ENCODE measurements at places on chromosomes 13 and 19. TPM values are rescaled to one million over a fixed set of nuclear protein-coding genes. Genes with fewer than 3 reads are reported as not detected.
A peak's percentile ranks its signal among the peaks of the same experiment; 100 is the strongest.

RRAS gene
- 97.6 TPM for total RNA-seq

DNA sequence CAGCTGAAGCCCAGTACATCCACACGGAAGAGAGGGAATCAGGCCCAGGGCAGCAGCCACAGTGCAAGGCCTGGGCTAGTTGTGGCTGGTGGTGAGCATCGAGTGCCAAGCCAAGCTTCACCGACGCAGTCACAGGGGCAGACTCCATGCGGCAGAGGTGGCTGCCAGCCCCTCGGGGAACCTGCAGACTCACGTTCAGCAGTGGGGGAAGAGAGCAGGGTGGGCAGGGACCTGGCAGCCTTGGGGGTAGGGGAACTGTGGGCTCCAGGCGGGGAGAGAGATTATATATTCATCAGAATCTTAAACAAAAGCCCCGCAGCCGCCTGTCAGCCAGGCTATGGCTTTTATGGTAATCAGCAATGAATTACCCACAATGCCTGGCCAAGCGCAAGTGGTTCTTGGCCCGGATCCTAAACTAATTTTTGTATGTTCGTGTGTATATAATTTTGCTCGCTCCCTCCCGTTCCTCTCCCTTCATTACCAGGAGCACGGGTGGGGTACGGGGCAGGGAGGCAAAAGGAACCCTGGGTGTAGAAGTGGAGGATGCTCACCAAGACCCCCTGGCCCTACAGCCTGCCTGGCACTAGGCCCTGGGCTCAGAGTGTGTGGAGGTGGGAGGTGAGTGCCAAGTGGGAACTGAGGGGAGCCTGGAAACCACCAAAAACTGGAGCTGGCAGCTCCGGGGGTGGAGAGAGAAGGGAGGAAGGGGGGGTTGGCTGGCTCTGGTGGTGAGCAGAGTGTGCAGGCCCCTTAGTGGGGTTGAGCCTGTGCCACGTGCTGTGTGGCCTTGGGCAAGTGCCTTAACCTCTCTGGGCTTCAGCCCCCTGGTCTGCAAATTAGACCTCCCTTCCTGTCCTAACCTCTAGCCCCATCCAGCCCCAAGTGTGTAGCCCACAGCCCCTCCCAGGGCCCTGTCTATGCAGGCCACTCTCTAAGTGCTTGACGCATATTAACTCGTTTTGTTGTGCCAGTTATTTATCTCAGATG is 31.9 kb downstream of the PTPRS start:
- H3K27ac ChIP-seq, result peak overlapping the region; percentile 71

CEACAM7 gene
- total RNA-seq, result 26.3 TPM

NCAN gene
- not detected for total RNA-seq

N4BP2L2 gene
- total RNA-seq, result 160 TPM

- no peaks in the 10 kb centered on the region for H3K36me3 ChIP-seq
- H3K27me3 ChIP-seq, result no peaks in the 10 kb centered on the region
- H3K4me1 ChIP-seq, result no peaks in the 10 kb centered on the region
- no peak overlapping the region for H3K27ac ChIP-seq
- DNase-seq, result no peak
- no peak overlapping the region for H3K4me3 ChIP-seq
Measured at GRCh38 chr19:6963937-6964336, 57.3 kb downstream of the MBD3L2B start.

WDR87 gene
- not detected for total RNA-seq

DNA sequence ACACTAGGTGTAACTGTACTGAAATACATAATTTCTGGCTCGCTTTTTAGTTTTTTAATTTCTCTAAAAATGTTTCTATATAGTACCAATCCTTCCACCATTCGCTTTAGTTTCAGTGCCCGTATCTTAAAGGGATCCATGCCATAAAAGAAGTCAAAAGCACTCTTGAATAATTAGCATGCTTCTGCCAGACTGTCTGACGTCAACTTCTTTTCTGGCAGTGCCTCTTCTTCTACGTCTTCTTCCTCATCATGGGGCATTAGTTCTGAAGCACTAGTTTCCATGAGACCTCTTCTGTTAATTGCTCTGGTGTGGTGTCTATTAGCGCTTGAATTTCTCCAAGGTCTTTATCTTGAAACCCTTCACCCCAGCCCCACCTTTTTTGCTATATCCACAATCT is 93.8 kb upstream of the DOCK9 start:
- H3K27ac ChIP-seq, result peak overlapping the region; percentile 54
- no peaks in the 10 kb centered on the region for H3K36me3 ChIP-seq
- H3K4me3 ChIP-seq, result no peak overlapping the region
- H3K4me1 ChIP-seq, result no peaks in the 10 kb centered on the region
- no peaks in the 10 kb centered on the region for H3K27me3 ChIP-seq
- no peak for DNase-seq

DNA sequence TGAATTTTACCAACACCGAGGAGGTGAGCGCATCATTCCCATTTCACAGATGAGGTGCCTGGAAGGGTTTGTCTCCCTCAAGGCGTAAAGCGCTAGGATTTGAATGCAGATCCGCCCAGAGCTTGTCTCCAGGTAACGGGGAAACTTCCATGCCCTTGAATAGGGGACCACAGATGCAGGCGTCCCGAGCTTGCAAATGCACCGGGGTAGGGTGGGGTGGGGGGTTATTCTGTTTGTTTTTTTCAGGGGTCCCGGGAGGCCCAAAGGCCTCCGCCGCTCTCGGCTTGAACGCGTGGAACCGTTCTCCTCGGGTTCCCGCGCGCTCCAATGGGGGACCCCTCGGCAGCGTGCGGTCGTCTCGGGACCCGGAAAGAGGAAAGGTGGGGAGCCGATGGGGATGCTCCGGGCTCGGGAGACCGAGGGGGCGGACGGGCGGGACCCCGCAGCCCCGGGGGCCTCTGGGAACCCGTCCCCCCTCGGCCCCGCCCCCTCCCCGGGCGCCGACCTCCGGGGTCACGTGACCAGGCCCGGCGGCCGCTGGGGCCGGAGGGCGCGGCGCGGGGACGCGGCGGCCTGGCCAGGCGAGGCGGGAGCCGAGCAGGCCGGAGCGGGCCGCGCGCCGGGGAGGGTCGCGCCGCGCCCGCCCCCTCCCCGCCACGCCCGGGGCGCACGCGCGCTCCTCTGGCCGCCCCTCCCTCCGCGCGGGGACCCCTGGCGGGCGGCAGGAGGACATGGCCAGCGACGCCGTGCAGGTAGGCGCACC is at the start of gene PKN1:
Gene PKN1 (plus strand): TSS at position 516 of the 763 bp plus-strand sequence. CDS start 216 bp downstream, at position 732.
- peak; percentile 59 for DNase-seq
- H3K4me3 ChIP-seq, result peak within 1 kb of the TSS; percentile 85
- H3K4me1 ChIP-seq, result peaks cover 25% of the 10 kb centered on the region
- H3K27ac ChIP-seq, result peak within 1 kb of the TSS; percentile 88

C19orf67 gene
- not detected for total RNA-seq

- no peak overlapping the region for H3K4me3 ChIP-seq
- no peak for DNase-seq
- H3K4me1 ChIP-seq, result peaks cover 14% of the 10 kb centered on the region
- H3K36me3 ChIP-seq, result no peaks in the 10 kb centered on the region
Measured at GRCh38 chr19:45163156-45163555, 2.4 kb upstream of the NKPD1 start.

DNA sequence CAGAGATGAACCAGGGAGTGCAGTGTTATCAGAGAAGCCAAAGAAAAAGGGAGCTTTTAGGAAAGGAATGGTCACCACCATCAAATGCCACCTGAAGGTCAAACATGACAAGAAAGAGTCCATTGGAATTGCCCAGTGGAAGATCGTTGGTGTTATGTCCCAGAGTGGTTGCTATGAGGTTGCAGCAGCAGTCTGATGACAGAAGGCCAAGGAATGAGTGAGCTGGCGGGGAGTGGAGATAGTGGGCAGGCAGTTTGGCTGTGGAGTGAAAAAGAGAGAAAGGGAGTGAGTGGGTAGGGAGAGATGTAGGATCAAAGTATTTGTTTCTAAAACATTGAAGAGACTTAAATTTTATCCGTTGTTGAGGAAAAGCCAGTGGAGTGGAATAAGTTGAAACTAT is 117.4 kb upstream of the WASF3 start:
- peaks cover 9% of the 10 kb centered on the region for H3K4me1 ChIP-seq
- no peak overlapping the region for H3K27ac ChIP-seq
- no peaks in the 10 kb centered on the region for H3K36me3 ChIP-seq
- H3K27me3 ChIP-seq, result no peaks in the 10 kb centered on the region
- H3K4me3 ChIP-seq, result no peak overlapping the region

DNA sequence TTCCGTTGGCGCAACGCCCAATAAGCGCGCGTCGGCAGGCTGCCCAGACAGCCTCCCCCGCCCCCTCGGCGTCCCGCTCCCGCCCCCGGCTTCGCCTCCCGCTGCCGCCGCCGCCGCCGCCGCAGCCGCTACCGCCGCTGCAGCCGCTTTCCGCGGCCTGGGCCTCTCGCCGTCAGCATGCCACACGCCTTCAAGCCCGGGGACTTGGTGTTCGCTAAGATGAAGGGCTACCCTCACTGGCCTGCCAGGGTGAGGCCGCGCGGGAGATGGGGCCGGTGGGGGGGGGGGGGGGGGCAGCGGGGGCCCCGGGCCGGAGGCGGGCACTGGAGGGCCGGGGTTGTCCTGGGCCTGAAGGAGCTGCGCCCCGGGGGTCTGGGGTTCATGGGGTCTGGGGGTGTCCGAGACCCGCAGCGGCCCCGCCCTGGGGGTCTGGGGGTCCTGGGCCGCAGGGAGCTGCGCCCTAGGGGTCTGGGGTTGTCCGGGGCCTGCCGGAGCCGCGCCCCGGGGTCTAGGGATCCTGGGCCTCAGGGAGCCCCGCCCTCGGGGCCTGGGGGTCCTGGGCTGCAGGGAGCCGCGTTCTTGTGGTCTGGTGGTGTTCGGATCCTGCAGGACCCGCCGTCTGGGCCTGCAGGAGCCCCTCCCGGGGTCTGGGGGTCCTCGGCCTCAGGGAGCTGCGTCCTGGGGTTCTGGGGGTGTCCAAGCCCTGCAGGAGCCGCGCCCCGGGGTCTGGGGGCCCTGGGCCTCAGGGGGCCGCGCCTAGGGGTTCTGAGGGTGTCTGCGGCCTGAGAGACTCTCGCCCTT is at the start of gene HDGFL2:
Gene HDGFL2 (plus strand): TSS at position 124 of the 801 bp plus-strand sequence. CDS start 54 bp downstream, at position 178.
- peak within 1 kb of the TSS; percentile 93 for H3K27ac ChIP-seq
- no peaks in the 10 kb centered on the region for H3K27me3 ChIP-seq
- peaks cover 21% of the 10 kb centered on the region for H3K4me1 ChIP-seq
- peak within 1 kb of the TSS; percentile 93 for H3K4me3 ChIP-seq
- DNase-seq, result no peak

DNA sequence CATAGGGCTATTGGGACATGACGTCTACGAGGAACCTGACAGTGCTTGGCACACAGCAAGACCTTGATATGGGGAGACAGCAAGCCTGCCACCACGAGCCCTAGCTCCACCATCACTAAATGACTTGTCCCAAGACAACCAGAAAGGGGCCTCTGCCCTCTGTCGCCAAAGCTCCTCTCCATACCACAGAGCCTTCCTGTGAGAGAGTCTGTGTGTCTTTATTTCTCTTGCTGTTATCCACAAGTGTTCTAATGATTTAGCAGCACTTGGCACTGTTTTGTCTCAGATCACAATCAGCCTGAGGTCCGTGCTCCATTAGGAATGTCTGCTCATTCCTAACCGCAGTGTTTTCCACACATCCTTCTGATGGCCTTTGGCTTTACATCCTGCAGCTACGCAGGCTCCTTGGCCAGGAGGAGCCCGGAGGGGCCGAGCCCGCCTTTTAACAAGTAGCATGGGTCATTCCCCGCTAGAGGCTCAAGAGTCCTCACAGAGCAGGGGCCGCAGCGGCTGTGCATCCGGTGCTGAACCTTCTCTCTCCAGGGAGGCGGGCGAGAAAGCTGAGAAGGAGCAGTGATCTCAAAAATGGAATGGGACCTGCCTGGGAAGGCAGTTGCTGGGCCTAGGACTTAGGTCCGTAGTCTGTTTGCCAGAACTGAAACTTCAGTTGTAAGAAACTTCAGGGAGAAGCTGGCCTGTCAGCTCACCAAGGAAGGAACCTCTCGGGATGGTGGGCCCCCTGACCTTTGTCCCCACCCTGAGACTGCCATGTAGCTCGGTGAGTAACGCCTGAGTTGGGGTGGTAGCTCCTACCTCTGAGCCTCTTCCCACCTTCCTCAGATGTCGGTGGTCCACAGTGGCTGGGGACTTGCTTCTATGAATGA is 61.1 kb upstream of the HMGB1 start:
- H3K27ac ChIP-seq, result no peak overlapping the region
- no peak for DNase-seq
- H3K4me1 ChIP-seq, result no peaks in the 10 kb centered on the region
- no peak overlapping the region for H3K4me3 ChIP-seq
- H3K36me3 ChIP-seq, result no peaks in the 10 kb centered on the region
- no peaks in the 10 kb centered on the region for H3K27me3 ChIP-seq

- no peaks in the 10 kb centered on the region for H3K36me3 ChIP-seq
- DNase-seq, result peak; percentile 78
- no peaks in the 10 kb centered on the region for H3K27me3 ChIP-seq
- H3K4me3 ChIP-seq, result no peak overlapping the region
- peak overlapping the region; percentile 54 for H3K27ac ChIP-seq
Measured at GRCh38 chr19:35107545-35107944, 8.1 kb upstream of the FXYD3 start.

DNA sequence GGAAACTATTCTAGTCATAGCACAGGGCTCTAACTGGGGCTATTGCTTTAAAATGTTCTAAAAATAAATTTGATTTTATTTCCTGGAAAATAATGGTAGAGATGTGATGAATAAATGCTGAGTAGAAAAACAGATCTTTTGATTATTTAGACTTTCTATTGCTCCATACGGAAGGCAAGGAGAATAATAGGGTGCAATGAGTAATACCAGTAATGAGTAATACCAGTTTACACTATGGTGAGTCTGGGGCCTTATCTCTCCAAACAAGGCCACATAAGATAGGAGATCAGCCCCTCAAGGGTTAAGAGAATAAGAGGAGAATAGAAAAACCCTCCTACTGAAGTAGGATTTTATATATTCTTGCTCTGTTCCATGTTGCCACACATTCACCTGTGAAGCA is 390.4 kb downstream of the KLF5 start:
- no peak for DNase-seq
- no peaks in the 10 kb centered on the region for H3K36me3 ChIP-seq
- H3K27me3 ChIP-seq, result no peaks in the 10 kb centered on the region
- peaks cover 17% of the 10 kb centered on the region for H3K4me1 ChIP-seq
- no peak overlapping the region for H3K27ac ChIP-seq
- H3K4me3 ChIP-seq, result no peak overlapping the region

DNA sequence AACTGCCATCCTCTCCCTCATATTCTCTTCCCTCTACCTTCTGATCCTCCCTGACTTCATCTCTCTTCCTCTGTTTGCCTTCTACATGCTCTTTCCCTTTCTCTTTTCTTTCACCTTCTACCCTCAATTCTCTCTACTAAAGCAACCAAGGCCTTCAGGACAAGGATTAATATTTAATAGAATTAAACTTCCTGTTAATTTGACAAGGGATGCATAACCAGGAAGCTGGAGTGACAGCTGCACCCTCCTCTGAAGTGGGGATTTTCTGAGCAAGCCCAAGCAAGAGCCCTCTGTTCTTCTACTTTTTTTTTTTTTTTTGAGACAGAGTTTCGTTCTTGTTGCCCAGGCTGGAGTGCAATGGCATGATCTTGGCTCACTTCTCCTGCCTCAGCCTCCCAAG is 63.4 kb upstream of the MED4 start:
- no peaks in the 10 kb centered on the region for H3K4me1 ChIP-seq
- no peaks in the 10 kb centered on the region for H3K27me3 ChIP-seq
- H3K4me3 ChIP-seq, result no peak overlapping the region

TEX101 gene
- not detected for total RNA-seq

- H3K27ac ChIP-seq, result no peak overlapping the region
- no peaks in the 10 kb centered on the region for H3K36me3 ChIP-seq
- H3K27me3 ChIP-seq, result peaks cover 31% of the 10 kb centered on the region
- no peak overlapping the region for H3K4me3 ChIP-seq
Measured at GRCh38 chr19:6710273-6711077, 10.0 kb downstream of the C3 start.

Data from transverse colon (tissue), 4 donors.